ENCODE measurements at places on chromosomes 6 and 20.

- peak; percentile 31 for DNase-seq
Measured at GRCh38 chr6:3290931-3291211, 32.1 kb downstream of the PSMG4 start.

GRCh38 chr20:22768266-22769178 is 184.2 kb upstream of the FOXA2 start:
- no peak for DNase-seq

GRCh38 chr20:49824206-49824605 is 11.6 kb downstream of the SLC9A8 start:
- DNase-seq = no peak

DNA sequence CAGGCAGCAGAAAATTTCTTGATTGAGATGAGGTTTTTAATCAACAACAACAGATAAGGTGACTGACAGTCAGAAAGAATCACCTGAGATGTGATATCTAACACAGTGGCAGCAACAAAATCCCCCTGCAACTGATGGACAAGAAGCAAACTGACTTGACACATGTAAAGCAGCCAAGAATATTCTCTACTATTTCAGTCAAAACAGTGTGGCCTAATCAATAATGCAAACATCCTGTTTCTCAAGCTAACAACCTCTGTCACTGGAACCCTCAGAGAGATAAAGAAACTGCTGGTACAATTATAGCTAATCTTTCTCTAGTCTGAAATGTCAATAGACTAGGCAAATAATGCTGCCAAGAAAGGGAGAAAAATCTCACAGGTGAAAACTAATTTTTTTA is 4.6 kb upstream of the CGA start:
- no peak for DNase-seq

GRCh38 chr6:166361077-166361429 is 18.7 kb upstream of the SFT2D1 start:
- DNase-seq = no peak

DNA sequence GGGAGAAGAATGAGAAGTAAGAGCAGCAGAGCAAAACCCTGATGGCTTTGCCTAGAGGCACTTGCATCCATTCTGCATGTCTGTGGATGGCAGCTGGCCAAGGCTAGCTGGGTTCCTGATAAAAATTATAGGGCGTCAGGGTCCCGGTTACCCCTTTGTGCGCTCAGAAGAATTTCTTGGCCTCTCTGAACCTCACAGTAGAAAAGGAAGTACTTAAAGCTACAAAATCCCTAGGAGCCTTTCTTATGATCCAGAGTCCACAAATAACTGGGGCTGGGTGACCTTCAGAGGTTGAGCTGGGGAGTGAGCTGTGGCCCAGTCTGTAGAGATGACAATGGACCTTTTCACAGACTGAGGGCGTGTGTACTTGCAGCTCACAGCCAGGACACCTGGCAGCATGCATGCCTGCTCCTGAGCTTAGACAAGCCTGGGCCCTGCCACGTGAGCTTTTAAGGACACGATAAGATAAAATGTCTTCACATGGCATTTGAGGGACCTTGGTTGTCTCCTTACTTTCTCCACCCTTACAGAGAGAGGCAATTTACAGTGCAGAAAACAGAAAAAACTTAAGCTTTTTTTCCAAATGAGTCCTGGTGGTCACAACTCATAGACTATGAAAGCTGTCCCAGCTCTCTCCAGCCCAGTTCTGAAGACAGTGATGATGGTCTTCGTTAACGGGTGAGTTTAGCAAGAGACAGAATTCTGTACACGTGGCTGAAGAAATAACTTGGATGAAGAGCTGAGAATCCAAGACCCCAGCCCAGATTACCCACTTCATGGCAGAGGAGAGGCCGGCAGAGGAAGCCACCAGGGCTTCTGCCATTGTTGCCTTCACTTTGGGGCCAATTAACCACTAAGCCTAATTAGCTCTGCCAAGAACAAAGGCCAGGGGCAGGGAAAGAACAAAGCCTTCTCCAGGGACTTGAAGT is 50.3 kb downstream of the FOXA2 start:
- no peak for DNase-seq

DNA sequence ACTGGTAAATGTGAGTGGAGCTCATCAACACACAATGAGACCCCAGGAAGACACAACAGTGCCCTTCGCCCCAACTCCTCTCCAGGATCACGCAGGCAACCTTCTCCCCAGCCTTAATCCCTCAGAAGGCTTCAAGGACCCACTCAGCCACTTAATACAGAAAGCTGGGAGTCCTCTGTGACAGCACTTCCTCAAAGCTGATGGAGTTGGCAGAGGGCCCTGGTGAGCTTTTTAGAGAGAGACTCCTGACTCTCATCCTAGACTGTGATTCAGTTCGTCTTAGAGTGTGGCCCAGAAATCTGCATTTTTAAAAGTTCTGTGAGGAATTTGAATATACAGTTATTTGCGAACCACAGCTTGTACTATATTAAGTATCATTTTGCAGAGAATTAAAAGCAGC is 187.7 kb downstream of the UST start:
- no peak for DNase-seq
